ENCODE measurements at places on chromosomes 2 and 18. TPM values are rescaled to one million over a fixed set of nuclear protein-coding genes. Genes with fewer than 3 reads are reported as not detected.

Gene MRO
- total RNA-seq, result not detected

Gene XDH
- total RNA-seq, result 4.4 TPM

Gene PIAS2
- total RNA-seq, result 8.7 TPM

Gene HOXD13
- not detected for total RNA-seq

Gene CGREF1
- total RNA-seq, result 2.5 TPM

Gene VIT
- total RNA-seq, result not detected

Gene CD8B
- 3.8 TPM for total RNA-seq

Gene GKN2
- total RNA-seq, result not detected

Gene GRP
- total RNA-seq, result not detected

Gene SCN1A
- not detected for total RNA-seq

Gene SATB2
- 5.5 TPM for total RNA-seq

Gene ASB18
- not detected for total RNA-seq

Gene HS6ST1
- 34.4 TPM for total RNA-seq

Gene TTLL4
- total RNA-seq, result 17.3 TPM

Gene SDC1
- total RNA-seq, result 187 TPM

Gene MROH2A
- not detected for total RNA-seq

Gene BCL11A
- total RNA-seq, result 6.7 TPM

Gene PRSS56
- total RNA-seq, result not detected

Gene LDLRAD4
- 5.8 TPM for total RNA-seq

Gene DTYMK
- 32.9 TPM for total RNA-seq

Gene ERMN
- total RNA-seq, result not detected

Gene LOXHD1
- total RNA-seq, result 0.14 TPM

Gene PDCD1
- total RNA-seq, result not detected

Gene RPL31
- total RNA-seq, result 1,472 TPM

Gene PPM1B
- 22.7 TPM for total RNA-seq

Gene SMIM21
- not detected for total RNA-seq

Gene IL1R2
- total RNA-seq, result not detected

Gene RNMT
- total RNA-seq, result 49.3 TPM

Gene MCM6
- 9.4 TPM for total RNA-seq

Gene PRKCE
- total RNA-seq, result 21.0 TPM

Gene CHPF
- total RNA-seq, result 285 TPM

Gene CIB4
- total RNA-seq, result not detected

Gene SERPINB7
- total RNA-seq, result 3.1 TPM

Gene GPR17
- total RNA-seq, result not detected

Gene COL4A4
- 3.4 TPM for total RNA-seq

Gene FRZB
- total RNA-seq, result not detected
